ENCODE measurements at places on chromosomes 16 and 17.
A peak's percentile ranks its signal among the peaks of the same experiment; 100 is the strongest.

GRCh38 chr17:43521389-43521788 is 24.8 kb downstream of the ETV4 start:
- no peak for DNase-seq

DNA sequence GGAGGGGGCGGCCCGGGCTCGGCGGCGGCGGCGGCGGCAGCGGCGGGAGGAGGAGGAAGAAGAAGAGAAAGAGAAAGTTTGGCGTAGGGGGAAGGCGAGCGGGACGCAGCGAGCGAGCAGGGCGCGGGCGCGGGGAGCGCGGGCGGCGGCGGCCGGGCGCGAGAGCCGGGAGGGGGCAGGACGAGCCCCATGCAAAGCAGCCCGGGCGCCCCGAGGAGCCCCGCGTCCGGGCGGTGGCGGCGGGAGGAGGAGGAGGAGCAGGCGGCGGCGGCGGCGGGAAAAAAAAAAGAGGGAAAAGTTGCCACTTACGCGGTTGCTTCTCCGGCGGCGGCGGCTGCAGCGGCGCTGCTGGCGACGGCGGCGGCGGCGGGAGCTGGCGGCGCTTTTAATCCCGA is 10.3 kb upstream of the ZFHX3 start:
- peak; percentile 0 for DNase-seq

DNA sequence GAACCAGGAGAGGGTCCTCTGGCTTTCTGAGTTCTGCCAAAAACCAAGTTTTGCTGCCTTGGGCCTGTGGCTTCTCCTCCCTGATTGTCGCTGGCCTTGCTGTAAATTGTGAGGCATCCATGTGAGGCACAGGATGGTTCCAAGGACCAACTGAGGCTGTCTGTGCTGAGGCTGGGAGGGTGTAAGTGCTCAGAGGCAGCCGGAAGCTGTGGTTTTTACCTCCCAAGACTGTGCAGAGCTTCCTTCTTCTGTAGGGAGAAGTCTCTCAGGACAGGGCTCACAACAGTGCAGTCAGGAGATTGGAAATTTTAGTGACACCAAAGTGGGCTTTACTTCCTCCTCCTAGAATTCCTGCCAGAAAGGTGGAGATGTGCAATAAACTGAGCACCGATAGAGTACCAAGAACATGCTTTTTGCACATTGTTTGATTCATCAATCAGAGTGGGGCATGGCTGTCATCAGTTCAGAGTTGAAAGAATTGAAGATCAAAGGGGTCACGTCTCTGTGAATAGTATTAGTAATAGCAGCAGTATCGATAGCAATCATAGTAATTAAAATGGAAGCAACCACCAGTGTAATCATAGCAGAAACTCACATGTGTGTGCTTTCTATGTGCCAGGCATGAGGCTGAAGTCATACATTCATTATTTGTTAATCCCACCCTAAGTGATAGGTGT is 467.1 kb downstream of the WWOX start:
- DNase-seq: no peak

GRCh38 chr17:50920891-50921586 is 54.9 kb upstream of the TOB1 start:
- DNase-seq: no peak

GRCh38 chr16:71364133-71364681 is 5.7 kb downstream of the CALB2 start:
- DNase-seq: no peak

- no peak for DNase-seq
Measured at GRCh38 chr16:28087675-28088300, 24.3 kb upstream of the GSG1L start.

- DNase-seq: no peak
Measured at GRCh38 chr17:56424005-56424404, 169.5 kb upstream of the NOG start.

- no peak for DNase-seq
Measured at GRCh38 chr16:58035356-58036170, 10.0 kb downstream of the MMP15 start.

DNA sequence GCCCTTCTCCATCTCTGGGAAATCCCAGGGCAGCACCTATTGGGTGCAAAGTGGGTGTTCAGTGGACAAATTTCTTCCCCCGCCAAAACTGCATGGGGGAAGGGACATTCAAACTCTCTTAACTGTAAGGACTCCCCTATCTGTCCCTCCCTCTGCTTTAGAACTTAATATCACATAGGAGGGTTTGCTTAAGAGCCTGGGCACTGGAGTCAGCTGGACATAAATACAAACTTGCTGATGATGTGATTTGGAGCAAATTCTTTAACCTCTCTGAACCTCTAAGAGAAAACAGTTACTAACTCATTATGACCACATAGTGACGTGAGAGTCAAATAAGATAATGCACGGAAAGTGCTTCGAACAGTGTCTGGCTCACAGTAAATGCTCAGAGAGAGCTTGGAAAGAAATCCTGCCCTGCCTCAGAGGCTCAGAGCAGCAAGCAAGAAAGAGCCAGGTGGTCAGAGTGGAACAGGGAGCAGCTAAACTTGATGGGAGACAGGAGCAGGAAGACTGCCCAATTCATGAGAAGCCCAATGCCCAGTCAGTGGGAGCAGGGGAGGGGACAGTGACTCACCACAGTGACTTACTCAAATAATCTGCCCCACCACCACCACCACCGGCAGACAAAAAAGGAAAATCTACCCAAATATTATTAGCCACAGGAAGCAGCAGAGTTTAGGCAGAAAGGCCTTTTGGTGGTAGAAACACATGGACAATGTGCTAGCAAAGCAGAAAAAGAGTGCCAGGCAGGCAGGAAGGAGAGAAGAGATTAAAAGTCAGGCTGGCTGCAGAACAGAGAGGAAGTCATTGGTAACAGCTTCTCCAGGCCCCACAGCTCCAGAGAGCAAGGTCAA is 23.9 kb upstream of the CCL1 start:
- no peak for DNase-seq

- DNase-seq: no peak
Measured at GRCh38 chr17:72462814-72463213, 342.0 kb downstream of the SOX9 start.

DNA sequence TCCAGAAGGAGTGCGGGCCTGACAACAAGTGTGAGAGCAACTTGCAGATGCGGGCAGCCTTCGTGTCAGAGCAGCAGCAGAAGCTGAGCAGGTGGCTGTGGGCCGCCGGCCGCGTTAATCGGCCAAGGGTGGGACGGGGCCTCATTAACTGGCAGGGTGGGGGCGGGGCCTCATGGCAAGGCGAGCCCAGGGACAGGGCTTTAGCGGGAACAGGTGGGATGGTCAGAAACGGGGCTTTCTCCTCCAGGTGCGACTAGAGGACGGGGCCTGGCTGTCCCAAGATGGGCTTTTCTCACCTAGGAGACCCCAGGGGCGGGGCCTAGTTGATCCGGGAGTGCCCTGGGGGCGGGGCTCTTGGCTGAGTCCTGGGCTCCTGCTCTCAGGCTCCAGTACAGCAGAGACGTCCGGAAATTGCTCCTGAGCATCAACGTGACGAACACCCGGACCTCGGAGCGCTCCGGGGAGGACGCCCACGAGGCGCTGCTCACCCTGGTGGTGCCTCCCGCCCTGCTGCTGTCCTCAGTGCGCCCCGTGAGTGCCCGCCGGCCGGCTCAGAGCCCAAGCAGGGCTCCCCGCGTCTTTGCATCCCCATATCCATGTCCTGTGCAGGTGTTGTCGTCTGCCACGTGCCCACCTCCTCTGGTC is 18.4 kb upstream of the PDK2 start:
- no peak for DNase-seq

DNA sequence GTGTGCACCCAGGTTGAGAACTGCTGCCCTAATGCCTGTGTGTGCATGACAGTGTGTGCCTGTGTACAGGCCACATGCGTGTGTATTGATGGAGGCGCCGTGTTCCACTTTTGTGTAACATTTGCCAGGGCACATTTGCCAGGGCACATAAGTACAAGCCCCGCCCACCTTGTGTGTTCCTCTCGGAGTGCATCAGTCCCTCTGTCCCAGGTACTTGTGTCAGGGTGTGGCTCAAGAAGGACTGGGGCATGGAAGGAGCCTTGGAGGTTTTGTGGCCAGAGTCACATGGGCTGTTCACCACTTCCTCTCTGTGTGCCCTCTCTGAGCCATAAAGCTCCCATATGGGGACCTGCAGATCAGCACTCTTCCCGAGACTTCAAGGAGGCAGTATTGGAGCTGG is 73.9 kb downstream of the MRM1 start:
- DNase-seq: no peak

DNA sequence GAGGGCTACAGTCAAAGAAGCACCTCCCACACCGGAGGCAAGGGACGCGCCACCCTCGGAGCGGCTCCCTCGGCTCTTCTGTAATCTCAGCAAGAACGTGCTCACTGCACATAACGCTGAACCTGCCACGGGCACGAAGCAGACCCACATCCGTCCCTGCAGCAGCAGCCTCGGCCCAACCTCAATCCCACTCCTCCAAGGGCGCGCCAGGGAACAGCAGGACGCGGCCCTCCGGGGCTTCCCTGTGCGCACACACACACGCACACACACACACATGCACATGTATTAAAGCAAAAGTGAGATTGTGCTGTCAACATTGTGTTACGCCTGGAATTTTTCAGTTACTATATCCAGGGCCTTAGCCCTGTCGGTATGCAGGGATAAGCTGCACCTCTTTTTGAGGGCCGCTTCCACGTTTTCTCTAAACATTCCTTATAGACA is 54.0 kb downstream of the TBC1D16 start:
- no peak for DNase-seq

DNA sequence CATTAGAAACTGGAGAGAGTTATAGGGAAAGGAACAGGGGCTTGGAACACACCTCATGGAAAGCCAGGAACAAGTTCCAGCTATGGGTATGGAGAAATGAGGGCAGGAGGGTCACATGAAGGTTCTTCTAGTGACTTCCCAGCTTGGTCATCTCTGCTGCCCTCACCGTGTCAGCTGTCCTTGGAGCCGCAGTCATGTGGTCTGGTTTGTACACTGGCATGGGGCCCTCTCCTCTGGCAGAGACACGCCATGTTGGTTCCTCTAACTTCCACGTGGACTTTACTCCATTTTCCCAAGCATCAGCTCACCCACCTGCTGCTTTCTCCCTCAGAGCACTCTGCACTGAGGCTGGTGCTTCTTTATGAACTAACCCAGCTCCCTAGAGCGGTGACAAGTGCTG is 26.3 kb downstream of the MPG start:
- no peak for DNase-seq

GRCh38 chr16:853981-854807 is 53.7 kb upstream of the GNG13 start:
- no peak for DNase-seq

DNA sequence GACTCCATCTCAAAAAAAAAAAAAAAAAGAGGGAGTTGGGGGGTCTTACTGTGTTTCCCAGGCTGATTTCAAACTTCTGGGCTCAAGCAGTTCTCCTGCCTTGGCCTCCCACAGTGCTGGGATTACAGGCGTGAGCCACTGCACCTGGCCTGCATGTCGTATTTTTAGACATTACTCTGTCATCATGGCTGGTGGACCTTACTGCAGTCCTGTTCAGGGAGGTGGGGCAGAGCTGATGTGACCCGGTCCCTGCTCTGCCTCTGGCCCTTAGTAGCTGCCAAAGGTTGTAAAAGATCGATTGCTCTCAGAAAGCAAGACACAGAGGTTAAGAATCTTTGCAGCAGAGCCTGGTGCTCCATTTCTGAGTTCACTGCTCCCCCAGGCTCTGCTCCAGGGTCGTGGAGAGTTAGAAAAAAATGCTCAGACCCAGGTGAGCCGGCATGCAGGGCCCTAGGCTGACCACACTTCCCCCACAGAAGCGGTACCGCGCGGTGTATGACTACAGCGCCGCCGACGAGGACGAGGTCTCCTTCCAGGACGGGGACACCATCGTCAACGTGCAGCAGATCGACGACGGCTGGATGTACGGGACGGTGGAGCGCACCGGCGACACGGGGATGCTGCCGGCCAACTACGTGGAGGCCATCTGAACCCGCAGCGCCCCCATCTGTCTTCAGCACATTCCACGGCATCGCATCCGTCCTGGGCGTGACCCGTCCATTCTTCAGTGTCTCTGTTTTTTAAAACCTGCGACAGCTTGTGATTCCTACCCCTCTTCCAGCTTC is 7.1 kb upstream of the LASP1NB start:
- DNase-seq: no peak

- no peak for DNase-seq
Measured at GRCh38 chr16:11966173-11966572, 1.2 kb downstream of the TNFRSF17 start.

GRCh38 chr17:74859459-74860228 is at the start of gene GRIN2C:
GRIN2C (minus strand) TSS chr17:74859885; CDS start chr17:74855092, 4,793 bp downstream.
- peak; percentile 17 for DNase-seq

DNA sequence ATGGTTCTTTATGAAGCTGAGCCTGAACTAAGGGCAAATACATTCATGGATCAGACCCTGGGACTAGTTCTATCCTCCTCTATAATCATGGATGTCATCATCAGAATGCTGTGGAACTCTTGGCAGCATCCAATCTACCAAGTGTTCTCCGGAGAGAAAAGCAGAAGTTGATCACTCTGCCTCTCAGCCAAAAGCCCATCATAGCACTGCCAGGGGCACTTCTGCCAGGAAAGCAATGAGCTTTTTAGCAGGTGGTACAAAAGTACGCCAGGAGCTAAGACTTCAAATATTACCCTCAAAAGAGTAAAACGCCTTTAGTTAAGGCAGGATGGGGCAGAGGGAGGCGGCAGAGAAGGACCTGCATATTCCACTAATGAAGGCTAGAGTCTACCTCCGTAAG is 279.0 kb downstream of the SLC39A11 start:
- no peak for DNase-seq
